ENCODE measurements at places on chromosomes 3 and 15. TPM values are rescaled to one million over a fixed set of nuclear protein-coding genes. Genes with fewer than 3 reads are reported as not detected.

The GOLGA8T gene
- 0.54 TPM for total RNA-seq

DNA sequence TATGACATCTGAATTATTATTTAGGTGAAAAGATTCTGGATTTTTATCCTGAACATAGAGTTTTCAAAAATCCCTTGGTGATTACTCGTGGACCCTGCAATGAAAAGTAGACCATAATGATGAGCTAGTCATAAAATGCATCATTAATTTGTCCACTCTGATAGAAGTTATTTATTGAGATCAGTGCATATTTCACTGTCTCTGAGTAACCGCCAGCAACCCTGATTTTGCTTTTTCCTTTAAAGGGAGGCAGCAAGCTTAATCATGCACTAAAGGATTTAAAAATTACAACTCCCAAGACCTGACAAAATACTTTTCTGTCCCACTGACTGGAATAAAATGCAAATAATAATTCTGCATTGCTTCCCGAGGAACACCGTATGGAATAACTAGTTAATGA lies 259.6 kb upstream of the DPPA4 start:
- DNase-seq, result no peak

DNA sequence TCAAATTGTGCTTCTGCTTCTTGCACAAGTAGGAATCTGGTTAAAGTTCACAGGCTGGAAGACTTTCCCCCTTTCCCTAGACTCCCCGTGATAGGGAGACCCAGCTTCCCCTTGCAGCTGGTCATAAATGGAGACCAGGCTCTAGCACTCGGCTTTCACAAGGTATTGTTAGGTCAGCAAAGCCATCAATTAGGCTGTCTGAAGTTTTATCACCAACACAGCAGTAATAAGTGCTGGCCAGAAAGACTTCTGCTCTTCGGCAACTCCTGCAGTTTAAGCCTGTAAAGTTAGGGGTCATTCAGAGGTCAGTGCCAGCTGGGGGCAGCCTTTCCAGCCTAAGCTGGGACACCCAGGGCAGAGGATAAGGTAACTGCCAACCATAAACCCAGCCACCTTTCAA lies 203.4 kb downstream of the MEIS2 start:
- no peak for DNase-seq

DNA sequence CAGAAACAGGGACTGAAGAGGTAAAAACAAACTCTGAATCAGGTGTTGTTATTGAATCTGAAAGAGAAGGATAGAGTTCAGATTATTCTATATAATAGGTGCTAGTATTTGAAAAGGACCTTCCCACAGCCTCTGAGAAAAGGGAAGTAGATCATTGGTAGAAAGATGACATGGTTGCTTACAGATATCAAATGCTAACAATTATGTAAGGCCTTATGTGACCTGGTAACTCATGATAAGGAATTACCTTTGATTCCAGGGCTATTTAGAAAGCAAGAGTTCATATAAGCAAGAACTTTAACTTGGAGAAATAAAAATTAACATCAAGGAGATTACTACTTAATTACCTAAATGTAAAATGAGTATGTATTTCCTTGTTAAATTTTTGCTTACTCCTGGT lies 7.6 kb downstream of the SLC27A2 start:
- DNase-seq, result no peak

The KCNAB1 gene
- total RNA-seq, result 0.69 TPM

GRCh38 chr3:150344079-150344759 lies 63.9 kb upstream of the TSC22D2 start:
- DNase-seq, result no peak

The LYSMD4 gene
- total RNA-seq, result 23.8 TPM

DNA sequence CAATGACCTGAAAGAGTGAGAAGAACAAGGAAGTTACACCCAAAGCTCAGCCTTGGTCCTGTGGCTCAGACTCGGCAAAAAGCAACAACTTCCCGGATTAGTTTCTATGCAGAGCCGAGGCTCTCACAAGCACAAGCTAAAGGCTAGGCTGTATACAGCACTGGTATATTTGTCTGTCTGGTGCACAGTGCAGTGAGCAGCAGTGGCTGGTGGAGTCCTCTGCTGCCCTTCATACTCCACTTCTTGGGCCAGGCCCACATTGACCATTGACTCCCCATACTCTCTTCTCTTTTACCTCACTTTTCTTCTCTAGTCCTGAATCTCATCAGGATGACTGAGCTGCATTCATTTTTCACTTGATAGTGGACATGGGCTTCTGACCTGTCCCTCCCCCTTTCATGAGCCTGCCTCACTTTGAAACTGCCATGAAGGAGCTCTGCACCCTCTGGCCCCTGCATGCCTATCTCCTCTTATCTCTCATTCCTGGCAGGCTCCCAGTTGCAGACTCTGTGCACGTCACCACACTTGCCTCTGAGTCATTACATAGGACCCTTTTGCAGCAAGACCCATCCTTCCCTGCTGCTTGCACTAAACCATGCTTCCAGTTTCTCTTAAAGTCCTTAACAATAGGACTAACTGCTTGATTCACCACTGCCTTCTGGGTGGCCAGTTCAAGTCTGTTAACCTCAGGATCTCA lies 379.3 kb downstream of the NTRK3 start:
- no peak for DNase-seq

DNA sequence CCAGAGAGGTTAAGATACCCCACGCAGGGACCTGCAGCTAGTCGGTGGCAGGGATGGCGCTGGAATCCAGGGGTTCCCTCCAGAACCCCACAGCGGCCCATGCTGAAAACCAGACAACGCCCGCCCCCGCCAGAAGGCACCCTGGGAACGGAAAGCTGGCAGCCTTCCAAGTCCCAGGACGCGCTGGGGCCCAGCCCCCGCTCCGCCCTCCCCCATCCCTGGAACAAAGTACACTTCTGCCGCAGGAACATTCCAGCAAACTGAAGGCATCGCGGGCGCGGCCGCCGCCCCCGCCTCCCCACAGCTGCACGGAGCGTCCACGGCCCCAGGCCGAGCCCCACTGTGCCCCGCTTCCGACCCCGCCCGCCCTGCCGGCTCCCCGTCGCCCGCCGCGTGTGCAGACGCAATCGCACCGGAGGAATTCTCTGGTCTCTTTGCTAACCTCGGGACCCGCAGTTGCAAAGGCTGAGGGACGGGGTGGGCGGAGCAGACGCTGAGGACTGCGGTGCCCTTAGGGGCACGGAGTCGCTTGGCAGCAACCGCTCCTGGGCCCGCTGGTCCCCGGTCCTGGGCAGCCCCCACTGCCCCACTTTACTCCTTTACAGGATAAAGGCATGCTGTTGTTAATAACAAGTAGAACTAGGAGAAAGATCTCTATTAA lies 44.8 kb upstream of the RNU6-1 start:
- peak; percentile 92 for DNase-seq

- no peak for DNase-seq
These were observed 11.9 kb downstream of the DZIP1L start for GRCh38 chr3:138103466-138103865.

The ATP13A4 gene
- total RNA-seq, result not detected

DNA sequence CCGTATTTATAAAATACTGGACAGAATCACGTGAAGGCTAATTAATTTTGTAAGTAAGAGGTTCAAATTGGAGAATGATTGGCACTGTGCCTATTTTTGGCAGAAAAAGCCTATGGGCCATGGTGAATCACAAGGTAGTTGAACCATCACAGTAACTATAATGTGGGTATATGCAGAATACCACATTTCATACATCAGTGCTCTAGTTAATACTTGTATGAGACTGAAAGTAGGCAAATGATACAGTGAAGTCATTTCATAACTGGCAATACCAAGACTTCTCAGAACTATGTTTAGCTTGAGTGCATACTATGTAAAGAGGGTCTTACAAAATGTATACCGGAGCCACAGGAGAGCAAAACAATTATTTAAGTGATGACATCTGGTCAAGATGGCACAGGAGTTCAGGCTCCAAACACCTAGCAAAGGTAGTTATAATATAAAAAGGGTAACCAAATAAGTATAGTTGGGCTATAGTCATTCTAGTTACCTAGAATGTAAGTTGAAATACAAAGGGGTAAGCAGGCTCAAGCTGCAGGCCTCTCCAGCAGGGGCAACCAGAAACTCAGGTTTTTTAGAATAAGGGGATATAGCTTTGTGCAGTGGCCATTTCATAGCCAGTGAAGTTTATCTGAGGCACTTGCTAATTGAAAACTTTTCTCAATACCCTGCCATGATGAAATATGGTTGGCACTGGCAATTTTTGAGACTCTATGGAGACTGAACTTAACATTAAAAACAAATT lies 19.1 kb downstream of the GPR160 start:
- no peak for DNase-seq

- peak; percentile 74 for DNase-seq
These were observed 3.5 kb downstream of the ISLR2 start for GRCh38 chr15:74133694-74134386.

The FANCD2 gene
- 71.6 TPM for total RNA-seq

The FAM43A gene
- total RNA-seq, result 3.3 TPM

- DNase-seq, result no peak
These were observed 53.4 kb upstream of the DCUN1D1 start for GRCh38 chr3:183033746-183034145.

The GLDN gene
- total RNA-seq, result 1.5 TPM

The CNTN6 gene
- total RNA-seq, result not detected

DNA sequence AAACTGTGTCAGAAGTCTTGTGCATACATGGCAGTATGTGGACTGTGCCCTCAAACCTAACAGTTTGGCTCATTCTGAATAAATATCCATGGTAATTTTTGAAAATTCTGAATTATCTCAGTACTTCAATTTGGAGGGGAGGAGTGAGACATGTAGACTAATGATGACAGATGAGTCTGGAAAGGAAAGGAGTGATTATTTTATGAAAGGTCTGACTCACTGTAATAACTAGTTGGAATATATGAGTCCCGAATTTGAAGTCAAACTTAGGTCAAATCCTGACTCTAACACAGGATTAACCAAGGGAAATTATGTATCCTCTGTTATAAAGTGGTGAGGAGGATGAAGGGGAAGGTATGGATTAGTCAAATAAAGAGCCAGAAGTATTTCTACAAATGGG lies 38.6 kb downstream of the SUCNR1 start:
- DNase-seq, result no peak

- DNase-seq, result no peak
These were observed 46.9 kb upstream of the SLC7A14 start for GRCh38 chr3:170632780-170633179.

DNA sequence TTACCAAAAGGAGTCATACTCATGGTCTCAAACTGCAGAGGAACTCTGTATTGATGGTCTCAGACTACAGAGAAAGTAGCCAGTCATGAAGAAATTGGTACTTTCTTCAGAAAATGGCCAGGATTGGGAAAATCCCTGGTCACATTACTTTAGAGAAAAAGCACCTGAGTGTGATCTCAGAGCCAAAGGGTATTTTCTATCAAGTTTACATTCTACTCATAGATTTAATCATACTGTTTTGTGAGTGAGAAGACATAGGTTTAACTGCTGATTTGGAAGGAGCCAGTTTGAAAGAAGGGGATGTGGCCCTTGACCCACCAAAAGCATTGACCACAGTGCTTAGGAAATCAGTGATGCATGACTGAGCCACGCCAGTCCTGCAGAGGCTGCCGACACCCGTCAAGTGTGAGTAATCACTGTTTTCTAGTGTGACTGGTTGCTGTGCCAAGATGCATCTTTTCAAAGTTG lies 203.6 kb downstream of the AKAP13 start:
- no peak for DNase-seq

DNA sequence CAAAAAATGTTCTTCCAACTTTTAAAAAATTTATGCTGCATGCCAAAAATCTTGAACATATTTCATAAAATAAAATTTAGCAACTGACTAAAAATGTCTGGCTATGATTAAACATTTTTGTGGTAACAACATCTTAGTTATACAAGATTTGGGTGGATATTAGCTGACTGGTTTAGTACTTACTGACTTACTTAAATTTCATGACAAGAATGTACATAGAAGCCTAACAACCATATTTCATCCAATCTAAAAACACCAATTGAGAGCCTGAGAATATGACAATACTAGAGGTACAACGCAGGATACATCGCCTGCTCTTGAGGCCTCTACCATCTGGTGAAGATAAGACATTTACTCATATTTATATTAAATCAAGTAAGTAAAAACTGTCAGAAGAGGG lies 34.6 kb downstream of the GNB4 start:
- DNase-seq, result no peak

GRCh38 chr3:117898722-117899522 lies 1135.7 kb downstream of the IGSF11 start:
- peak; percentile 81 for DNase-seq

The FBLN2 gene
- total RNA-seq, result 24.9 TPM

DNA sequence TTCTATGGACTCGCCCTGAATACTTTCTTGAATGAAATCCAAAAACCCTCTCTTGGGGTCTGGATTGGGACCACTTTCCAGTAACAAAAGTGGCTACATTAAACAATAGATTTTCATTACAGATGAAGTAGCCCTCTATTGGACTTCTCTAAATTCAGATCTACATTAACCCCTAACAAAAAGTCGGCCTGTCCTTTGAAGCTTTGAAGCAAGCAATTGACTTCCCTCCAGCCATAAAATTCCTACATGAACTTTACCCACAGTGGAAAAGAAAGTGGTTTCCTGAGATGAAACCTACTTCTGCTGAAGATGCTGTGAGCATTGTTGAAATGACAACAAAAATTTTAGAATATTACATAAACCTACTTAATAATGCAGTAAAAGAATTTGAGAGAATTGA lies 967.1 kb upstream of the ROBO1 start:
- DNase-seq, result no peak

The SCN5A gene
- total RNA-seq, result 8.2 TPM

The CCDC9B gene
- 1.2 TPM for total RNA-seq

The SH2D7 gene
- total RNA-seq, result not detected

The PP2D1 gene
- not detected for total RNA-seq

The WDR93 gene
- total RNA-seq, result not detected

The VPS39 gene
- 45.1 TPM for total RNA-seq

The SEC11A gene
- 208 TPM for total RNA-seq

GRCh38 chr15:38024293-38025091 lies 90.1 kb downstream of the TMCO5A start:
- no peak for DNase-seq

GRCh38 chr15:45734260-45734711 lies 99.5 kb downstream of the SQOR start:
- DNase-seq, result no peak

DNA sequence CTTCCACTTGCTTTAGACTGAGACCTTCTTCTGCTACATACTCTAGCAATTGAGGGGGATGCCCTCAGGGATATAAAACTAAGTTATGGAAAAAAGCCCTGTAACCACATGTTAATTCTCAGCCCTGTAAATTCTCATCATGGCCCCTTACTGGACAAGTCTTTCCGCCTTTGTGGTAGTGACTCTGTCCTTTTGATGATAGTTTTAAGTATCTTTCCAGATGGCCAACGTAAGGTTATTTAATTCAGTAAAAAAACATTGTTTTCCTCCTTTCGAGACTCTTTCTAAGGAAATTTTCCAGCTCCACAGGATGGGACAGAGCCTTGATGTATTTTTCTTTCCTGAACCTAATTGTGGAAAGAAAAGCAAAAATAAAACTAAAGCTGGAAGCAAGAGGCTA lies 25.3 kb upstream of the TM4SF4 start:
- DNase-seq, result no peak

- no peak for DNase-seq
These were observed 41.4 kb downstream of the COL6A6 start for GRCh38 chr3:130558366-130558765.

DNA sequence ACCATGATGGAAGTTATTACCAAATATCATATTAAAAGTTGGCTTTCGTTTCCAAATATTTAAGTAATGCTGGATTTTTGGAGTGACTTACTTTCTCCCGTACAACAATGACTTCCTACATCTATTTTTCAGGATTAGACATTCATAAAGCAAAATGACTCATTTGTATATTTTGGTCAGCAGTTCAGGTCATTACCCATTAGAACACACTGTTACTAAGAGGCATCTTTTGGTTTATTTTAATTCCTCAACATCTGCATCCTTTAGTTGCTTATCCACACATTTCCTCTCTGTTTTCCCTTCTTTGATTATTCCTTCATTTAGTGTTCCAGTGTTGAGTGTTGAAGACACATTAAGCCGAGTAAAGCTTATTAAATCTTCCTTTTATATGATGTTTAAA lies 348.2 kb downstream of the NAALADL2 start:
- DNase-seq, result no peak
